ENCODE measurements at places on chromosomes 6 and 20.

- no peak for DNase-seq
Observed at GRCh38 chr6:24996269-24996836, 60.6 kb upstream of the RIPOR2 start.

DNA sequence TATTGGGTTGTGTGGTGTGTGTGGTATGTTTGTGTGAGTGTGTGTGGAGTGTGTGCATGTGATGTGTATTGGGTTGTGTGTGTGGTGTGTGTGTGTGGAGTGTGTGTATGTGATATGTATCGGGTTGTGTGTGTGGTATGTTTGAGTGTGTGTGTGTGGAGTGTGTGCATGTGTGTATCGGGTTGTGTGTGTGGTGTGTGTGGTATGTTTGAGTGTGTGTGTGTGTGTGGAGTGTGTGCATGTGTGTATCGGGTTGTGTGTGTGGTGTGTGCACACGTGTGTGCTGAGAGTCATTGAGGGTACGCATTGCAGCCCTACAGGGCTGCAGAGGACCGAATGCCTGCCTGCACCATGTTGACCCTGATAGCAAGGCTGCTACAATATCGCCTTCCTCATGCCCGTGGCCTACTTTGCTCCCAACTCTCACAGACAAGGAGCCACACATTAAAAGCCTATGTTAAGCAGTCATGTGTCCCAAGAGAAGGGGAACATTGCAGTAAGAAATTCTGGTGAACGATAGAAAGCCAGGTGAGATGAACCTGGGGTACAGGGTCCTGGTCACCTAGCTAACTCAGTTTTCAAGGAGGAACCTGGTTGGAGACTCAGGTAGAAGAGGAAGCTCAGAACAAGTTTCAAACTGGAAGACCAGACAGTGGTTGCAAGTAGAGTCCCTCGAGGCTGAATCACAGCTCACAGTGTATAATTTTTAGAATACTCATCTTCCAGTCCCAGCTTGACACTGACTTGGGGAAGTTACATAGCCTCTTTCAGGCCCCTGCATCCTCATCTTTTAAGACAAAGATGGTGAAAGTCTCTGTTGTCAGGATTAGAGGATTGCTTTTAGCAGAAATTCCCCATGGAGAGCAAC is 45.7 kb upstream of the TMEM170B start:
- DNase-seq, result no peak

- DNase-seq, result no peak
Observed at GRCh38 chr20:43900496-43900895, 14.2 kb upstream of the TOX2 start.

DNA sequence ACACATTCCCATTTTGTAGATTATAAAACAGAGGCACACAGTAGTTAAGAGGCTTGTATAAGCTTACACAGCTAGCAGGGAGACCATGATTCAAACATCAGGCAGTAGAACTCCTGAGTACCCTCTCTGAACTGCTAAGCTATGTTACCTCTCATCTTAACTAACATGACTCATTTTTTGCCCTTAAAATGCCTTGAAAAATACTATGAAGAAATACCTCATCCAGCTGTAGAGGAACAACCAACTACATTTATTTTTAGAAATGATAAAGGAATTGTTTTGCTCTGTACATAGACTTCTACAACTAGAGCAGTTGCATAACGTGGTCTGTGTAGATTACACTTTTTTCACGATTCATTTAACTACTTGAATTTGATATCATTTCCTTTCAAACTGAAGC is 102.1 kb downstream of the FLRT3 start:
- DNase-seq, result no peak

- DNase-seq, result no peak
Observed at GRCh38 chr20:51262240-51262639, 239.3 kb upstream of the KCNG1 start.

- no peak for DNase-seq
Observed at GRCh38 chr6:154197196-154197860, 158.3 kb downstream of the OPRM1 start.

DNA sequence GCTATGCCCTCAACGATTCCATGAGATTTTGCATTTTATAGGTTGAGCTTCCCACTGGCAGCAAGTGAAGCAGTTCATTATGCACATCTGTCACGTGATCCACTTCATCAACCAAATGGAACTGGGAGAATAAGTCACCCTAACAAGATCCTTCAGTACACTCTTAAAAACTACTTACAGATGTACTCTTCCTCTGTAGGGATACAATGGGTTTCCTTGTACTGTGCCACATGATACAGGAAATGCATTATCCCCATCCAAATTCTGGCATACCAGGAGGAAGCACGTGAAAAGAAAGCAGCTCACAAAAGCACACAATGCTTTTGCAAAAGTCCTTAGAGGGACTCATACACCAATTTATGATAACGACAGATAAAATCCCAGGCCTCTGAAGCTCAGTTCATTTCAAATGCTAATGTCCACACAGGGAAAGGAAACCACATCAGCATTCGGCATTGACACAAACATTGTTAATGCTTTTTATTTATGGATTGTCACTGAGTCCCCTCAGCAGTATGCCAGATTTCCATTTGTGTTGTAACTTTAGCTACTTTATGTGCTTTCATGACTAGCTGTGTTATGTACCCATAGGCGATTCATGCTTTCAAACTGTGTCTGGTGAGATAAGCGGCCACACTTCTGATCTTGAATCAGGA is 58.1 kb upstream of the REV3L start:
- no peak for DNase-seq

- DNase-seq, result no peak
Observed at GRCh38 chr6:35359744-35360348, 17.5 kb downstream of the PPARD start.

DNA sequence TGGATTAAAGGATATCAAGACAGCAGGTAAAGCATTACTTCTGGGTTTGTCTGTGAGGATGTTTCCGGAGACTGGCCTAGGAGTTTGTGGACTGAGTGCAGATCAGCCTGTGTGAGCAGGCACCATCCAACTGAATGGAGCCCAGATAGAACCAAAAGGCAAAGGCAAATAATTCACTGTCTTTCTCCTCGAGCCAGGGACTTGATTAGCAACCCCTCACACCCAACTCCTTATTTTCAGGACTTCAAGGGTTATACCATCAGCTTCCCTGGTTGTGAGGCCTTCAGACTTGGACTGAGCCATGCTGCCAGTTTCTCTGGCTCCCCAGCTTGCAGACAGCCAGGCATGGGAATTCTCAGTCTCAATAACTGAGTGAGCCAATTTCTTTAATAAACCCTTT is 19.3 kb downstream of the PSMB1 start:
- DNase-seq, result no peak

DNA sequence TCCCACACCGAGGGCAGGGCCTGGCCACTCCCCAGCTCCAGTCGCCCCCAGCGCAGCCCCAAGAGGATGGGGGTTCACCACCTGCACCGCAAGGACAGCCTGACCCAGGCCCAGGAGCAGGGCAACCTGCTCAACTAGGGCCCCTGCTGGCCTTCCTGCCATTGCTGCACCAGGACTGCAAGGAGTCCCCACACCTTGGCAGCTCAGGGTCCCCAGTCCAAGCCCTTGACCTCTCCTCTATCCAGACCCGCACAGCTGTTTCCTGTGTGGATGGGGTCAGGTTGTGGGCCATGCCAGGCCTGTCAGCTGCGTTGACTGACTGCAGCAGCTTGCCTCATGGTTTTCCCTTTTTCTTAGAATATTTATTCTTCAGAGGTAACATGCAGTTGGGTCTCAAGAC is 4.4 kb downstream of the LRRC73 start:
- DNase-seq, result no peak

- no peak for DNase-seq
Observed at GRCh38 chr6:90458353-90459224, 128.3 kb downstream of the MAP3K7 start.

GRCh38 chr6:27478141-27478705 is 5.3 kb upstream of the ZNF184 start:
- DNase-seq, result peak; percentile 54

GRCh38 chr20:59137532-59137931 is 26.1 kb upstream of the ZNF831 start:
- no peak for DNase-seq

- DNase-seq, result no peak
Observed at GRCh38 chr6:142942238-142942637, 2.7 kb downstream of the HIVEP2 start.

DNA sequence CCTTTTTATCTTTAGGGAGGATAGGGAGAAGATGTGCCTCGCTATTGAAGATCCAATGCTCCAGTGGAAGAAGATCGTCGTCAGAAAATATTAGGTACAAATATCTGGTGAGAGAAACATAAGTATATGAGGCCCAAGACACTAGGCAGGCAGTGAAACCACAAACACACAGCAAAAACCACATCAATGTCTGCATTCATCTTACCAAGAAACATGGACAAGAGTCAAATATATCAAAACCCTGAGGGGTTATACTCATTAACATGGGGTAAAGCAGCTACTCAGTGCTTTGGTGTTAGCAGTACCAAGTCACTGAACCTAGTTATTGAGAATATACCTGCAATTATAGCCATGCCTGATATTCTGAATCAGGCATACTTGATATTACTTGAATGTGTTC is 101.4 kb upstream of the FAM184A start:
- DNase-seq, result no peak

DNA sequence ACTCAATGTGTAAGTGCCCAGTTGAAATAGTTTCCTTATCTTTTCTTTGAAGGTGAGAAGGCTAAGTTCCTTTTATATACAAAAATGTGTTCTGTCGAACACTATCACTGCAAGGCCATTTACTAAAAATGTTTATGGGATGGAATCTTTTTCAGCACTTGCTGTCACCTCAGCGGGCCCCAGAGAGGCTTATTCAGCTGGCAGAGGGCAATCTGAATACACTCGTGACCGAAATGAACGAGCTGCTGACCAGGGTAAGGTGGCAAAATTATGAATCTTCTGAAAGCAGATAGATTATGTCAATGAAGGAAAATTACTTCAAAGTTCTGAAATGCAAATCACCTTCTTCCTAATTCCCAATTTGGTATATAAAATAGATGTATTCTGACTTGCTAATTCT is 340.2 kb downstream of the ARHGAP18 start:
- no peak for DNase-seq

DNA sequence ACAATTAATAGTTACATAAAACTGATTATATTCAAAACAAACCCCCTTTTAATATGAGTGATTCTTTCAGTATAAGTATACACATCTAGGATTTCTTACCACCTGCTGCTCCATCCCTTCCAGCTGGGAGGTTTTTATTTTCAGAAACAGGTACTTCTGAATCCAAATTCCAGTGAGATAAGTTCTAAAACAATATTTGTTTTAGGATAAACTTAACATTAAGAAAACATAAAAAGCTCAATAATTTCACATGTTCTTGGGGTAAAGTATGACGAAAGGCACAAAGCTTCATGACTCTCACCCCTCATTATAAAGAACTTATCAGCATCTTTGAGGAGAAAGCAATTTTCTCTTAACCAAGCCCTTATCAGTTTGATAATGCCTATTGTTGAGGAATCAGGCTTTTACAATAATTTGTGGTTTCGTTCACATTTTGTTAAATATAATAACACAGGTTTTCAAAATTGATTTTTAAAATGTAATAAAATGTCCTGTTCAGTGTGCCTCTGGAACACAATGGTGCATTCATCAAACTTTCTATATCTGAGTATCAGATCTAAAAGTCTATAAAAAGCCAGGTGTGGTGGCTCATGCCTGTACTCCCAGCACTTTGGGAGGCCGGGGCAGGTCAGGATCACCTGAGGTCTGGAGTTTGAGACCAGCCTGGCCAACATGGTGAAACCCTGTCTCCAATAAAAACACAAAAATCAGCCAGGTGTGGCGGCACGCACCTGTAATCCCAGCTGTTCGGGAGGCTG is 4.3 kb downstream of the FAM217A start:
- no peak for DNase-seq

DNA sequence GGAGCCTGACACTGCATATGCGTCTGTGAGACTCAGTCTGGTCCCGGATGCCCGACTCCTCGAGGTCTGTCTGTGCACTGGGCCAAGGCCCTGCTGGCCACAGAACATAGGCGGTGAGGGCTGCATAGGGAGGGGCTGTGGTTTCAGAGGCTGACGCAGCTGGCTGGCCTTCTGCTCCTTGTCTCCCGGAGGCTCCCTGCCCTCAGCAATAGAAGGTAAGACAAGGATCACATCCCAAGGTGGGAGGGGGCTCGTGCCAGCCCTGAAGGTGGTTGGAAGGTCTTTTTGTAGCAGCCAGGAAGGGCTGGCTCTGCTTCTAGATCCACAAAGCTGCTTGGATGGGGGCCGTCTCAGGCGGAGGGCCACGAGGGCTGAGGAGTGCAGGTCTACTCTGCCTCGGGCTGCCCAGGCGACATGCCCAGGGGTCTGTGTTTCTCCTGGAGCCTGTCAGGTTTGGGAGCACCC is 239.8 kb upstream of the SULF2 start:
- peak; percentile 84 for DNase-seq

DNA sequence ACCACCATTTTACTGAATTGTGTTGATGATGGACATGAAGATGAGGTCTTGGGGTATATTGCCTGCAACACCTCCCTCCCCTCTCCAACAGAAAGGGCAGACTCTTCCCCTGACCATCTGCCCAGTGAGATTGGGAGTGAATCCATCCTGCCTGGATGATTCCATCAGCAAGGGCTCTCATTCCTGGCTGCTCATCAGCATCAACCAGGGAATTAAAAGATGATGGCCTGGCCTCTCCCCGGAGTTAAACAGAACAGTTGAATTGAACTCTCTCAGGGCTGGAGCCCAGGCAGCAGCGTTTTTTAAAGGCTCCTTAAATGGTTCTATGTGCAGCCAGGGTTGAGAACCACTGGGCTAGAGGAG is 14.6 kb upstream of the MRPS18A start:
- no peak for DNase-seq

Data from islet precursor cell (in vitro differentiated cells).